ENCODE measurements at places on chromosomes 5 and 9. TPM values are rescaled to one million over a fixed set of nuclear protein-coding genes. Genes with fewer than 3 reads are reported as not detected.

Gene ACSL6
- total RNA-seq = 0.36 TPM

Gene MYMK
- total RNA-seq = not detected

Gene FBP2
- not detected for total RNA-seq

Gene SPINK4
- not detected for total RNA-seq

Gene DMRTA1
- 7.7 TPM for total RNA-seq

Gene CFAP77
- 0.43 TPM for total RNA-seq

- no peak overlapping the region for H3K4me3 ChIP-seq
- no peak overlapping the region for H3K27ac ChIP-seq
- no peaks in the 10 kb centered on the region for H3K36me3 ChIP-seq
- peaks cover 13% of the 10 kb centered on the region for H3K27me3 ChIP-seq
- no peaks in the 10 kb centered on the region for H3K4me1 ChIP-seq
Observed at GRCh38 chr5:179420476-179420875, 75.2 kb upstream of the ADAMTS2 start.

- no peak overlapping the region for H3K4me3 ChIP-seq
- H3K27me3 ChIP-seq = no peaks in the 10 kb centered on the region
- DNase-seq = no peak
Observed at GRCh38 chr5:116372931-116373597, 201.6 kb downstream of the SEMA6A start.

- H3K4me1 ChIP-seq = no peaks in the 10 kb centered on the region
- H3K36me3 ChIP-seq = no peaks in the 10 kb centered on the region
- DNase-seq = no peak
- no peak overlapping the region for H3K27ac ChIP-seq
- H3K4me3 ChIP-seq = no peak overlapping the region
- no peaks in the 10 kb centered on the region for H3K27me3 ChIP-seq
Observed at GRCh38 chr5:87524217-87524616, 111.5 kb upstream of the CCNH start.

GRCh38 chr5:146390469-146390868, 51.8 kb downstream of the POU4F3 start:
- no peak overlapping the region for H3K4me3 ChIP-seq
- no peaks in the 10 kb centered on the region for H3K36me3 ChIP-seq
- DNase-seq = no peak

DNA sequence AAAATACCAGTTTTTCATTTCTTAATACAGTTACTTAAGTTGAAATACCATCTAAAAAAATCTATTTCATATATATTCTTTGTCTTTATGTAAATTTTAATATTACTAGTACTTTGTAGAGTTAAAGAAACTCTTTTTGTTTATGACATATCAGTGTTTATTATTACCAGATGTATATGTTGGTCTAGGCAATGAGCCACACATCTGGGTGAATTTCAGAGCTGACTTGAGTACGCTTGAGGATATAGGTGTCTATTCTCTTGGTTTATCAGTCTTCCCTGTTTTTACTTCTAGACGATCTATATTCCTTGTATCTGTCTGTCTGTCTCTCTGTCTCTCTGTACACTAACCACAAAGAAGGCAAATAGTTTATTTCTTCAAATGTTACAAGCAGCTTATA, 2.9 kb downstream of the SMAD5 start:
- peaks cover 32% of the 10 kb centered on the region for H3K4me1 ChIP-seq
- no peaks in the 10 kb centered on the region for H3K36me3 ChIP-seq

- peaks cover 5% of the 10 kb centered on the region for H3K27me3 ChIP-seq
- no peak overlapping the region for H3K27ac ChIP-seq
- no peak for DNase-seq
- peaks cover 3% of the 10 kb centered on the region for H3K4me1 ChIP-seq
Observed at GRCh38 chr5:189486-189885, 1.8 kb upstream of the LRRC14B start.

DNA sequence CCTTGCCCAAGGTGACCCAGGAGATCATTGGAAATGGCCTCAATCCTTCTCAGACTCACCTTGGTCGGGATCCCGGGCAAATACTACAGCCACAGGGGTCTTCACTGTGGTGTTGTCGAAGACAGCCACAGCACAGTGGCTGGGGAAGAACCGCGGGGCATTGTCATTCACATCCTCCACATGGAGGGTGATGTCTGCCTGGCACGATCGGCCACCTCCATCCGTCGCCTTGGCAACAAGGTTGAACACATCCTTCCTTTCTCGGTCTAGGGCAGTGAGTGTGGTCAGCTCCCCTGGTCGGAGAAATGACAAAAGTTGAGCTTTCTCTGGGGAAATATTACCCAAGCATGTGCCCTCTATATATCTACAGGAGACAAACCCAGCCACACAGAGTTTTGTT, 56.8 kb downstream of the FAT2 start:
- H3K4me1 ChIP-seq = no peaks in the 10 kb centered on the region
- H3K36me3 ChIP-seq = no peaks in the 10 kb centered on the region
- H3K27ac ChIP-seq = no peak overlapping the region
- no peak for DNase-seq
- H3K27me3 ChIP-seq = peaks cover 15% of the 10 kb centered on the region
- H3K4me3 ChIP-seq = no peak overlapping the region

- peaks cover 4% of the 10 kb centered on the region for H3K36me3 ChIP-seq
- DNase-seq = no peak
- H3K27ac ChIP-seq = no peak overlapping the region
- H3K4me1 ChIP-seq = peaks cover under 1% of the 10 kb centered on the region
- H3K27me3 ChIP-seq = no peaks in the 10 kb centered on the region
Observed at GRCh38 chr5:108146222-108146621, 235.7 kb downstream of the FBXL17 start.

DNA sequence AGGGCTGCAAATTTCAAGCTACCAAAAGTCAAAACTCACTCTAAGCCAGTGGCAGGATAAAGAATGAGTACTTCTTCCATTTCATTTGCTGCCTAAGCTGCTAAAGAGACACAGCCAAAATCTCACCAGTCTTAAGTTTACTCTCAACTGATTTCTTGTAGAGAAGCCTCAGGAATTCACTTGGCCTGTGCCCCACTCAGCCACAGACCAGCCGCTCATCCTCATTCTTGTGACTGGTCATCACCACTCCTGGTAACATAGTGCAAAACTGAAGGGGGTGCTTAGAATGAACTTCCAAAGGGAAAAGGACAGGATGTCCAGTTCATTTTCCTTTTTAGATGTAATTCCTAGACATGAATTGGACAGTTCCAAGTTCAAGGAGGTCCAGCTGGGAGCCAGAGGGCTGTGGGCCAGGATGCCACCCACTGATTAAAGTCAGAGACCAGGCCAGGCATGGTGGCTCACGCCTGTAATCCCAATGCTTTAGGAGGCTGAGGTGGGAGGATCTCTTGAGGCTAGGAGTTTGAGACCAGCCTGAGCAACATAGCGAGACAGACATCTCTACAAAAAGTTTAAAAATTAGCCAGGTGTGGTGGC, 72.7 kb upstream of the RANBP3L start:
- H3K27ac ChIP-seq = no peak overlapping the region
- H3K27me3 ChIP-seq = peaks cover 9% of the 10 kb centered on the region
- DNase-seq = no peak
- H3K36me3 ChIP-seq = no peaks in the 10 kb centered on the region

- H3K4me3 ChIP-seq = no peak overlapping the region
- no peaks in the 10 kb centered on the region for H3K36me3 ChIP-seq
- H3K27ac ChIP-seq = no peak overlapping the region
- no peaks in the 10 kb centered on the region for H3K27me3 ChIP-seq
- no peak for DNase-seq
Observed at GRCh38 chr9:110601098-110601497, 21.6 kb upstream of the SVEP1 start.

- no peak overlapping the region for H3K4me3 ChIP-seq
- H3K4me1 ChIP-seq = no peaks in the 10 kb centered on the region
- peaks cover 50% of the 10 kb centered on the region for H3K27me3 ChIP-seq
- DNase-seq = no peak
- H3K27ac ChIP-seq = no peak overlapping the region
Observed at GRCh38 chr5:139814191-139814601, 18.6 kb downstream of the PSD2 start.

DNA sequence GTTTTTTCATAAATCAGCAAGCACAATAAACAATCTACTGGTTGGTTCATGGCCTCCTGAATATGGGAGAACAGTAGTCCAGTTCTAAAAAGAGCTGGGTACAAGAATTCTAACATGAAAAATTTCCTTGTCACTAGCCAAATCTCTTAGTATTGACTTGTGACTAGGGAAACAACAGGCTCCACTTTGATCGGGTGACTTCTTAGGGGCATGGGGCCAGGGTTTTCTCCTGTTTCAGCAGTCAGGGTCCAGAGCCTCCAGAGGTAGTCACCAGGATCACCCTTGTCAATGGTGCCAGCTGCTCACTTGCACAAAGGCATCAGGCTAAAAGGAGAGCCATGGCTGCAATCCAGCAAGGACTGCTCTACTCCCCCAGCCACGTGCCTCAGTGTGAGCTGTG, 38.1 kb downstream of the LPAR1 start:
- no peak overlapping the region for H3K27ac ChIP-seq
- DNase-seq = no peak
- H3K4me1 ChIP-seq = no peaks in the 10 kb centered on the region
- peaks cover 7% of the 10 kb centered on the region for H3K36me3 ChIP-seq
- H3K27me3 ChIP-seq = no peaks in the 10 kb centered on the region
- no peak overlapping the region for H3K4me3 ChIP-seq

- no peak for DNase-seq
- no peaks in the 10 kb centered on the region for H3K27me3 ChIP-seq
- no peak overlapping the region for H3K4me3 ChIP-seq
- H3K36me3 ChIP-seq = peaks cover 14% of the 10 kb centered on the region
- no peak overlapping the region for H3K27ac ChIP-seq
Observed at GRCh38 chr9:105479846-105480245, 32.0 kb downstream of the FSD1L start.

DNA sequence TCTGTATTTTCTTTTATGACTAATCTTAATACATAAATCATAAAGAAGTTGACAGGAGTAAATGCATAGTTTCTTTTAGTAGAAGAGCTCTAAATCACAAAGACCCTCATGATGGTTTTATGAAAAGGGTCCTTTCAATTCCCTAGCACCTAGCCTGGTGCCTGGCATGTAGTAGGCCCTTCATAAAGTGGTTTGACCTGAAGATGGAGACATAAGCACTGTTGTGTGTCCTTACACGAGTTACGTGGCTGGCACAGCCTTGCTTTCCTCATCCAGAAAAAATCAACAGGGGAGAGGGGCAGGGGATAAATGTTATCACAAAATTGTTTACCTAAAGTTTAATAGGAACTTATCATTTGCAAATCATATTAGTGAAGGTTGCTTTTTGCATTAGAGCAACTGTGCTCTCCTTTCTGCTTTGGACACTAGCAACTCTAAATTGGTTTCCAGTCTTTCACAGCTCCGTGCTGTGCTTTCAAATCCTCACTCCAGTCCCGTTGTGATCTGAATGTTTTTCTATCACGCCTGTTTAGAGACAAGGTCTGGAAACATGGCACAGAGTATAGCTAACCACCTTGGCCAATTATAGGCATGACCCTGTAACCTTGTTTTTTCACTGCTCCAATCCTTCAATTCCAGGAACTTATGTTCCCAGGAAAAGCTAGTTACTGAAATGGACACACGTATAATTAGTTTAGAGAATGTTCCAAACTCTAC, 55.7 kb downstream of the ARL15 start:
- peaks cover 9% of the 10 kb centered on the region for H3K4me1 ChIP-seq
- DNase-seq = no peak
- no peak overlapping the region for H3K4me3 ChIP-seq
- H3K27me3 ChIP-seq = no peaks in the 10 kb centered on the region
- H3K36me3 ChIP-seq = no peaks in the 10 kb centered on the region

DNA sequence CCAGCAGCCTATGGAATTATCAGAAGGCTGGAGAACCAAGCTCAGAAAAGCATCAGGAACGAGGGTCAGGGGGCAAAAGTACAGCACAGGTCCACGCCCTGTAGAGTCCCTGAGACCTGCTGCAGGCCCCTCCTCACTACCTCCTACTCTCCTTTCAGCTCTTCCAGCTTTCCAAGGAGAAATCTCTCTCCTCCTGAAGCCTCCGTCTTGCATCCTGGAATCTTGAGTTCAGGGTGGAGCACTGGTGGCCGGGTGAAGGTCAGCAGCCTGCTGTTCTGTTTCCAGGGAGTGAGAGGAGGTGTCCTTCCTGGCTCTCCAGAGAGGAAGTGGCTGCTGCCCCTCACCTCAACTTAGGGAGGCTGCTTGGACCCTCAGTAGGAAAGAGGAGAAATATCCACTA, 342.3 kb downstream of the ZSWIM6 start:
- H3K4me3 ChIP-seq = no peak overlapping the region
- no peak for DNase-seq
- no peaks in the 10 kb centered on the region for H3K36me3 ChIP-seq
- peaks cover 14% of the 10 kb centered on the region for H3K4me1 ChIP-seq
